NCI-H2107 (cell line): ENCODE measurements at places on chromosomes 4 and X.
A peak's percentile ranks its signal among the peaks of the same experiment; 100 is the strongest.

- no peak for DNase-seq
Observed at GRCh38 chr4:86185659-86186058, 174.2 kb downstream of the MAPK10 start.

GRCh38 chr4:94352996-94353395, 10.4 kb upstream of the HPGDS start:
- no peak for DNase-seq

DNA sequence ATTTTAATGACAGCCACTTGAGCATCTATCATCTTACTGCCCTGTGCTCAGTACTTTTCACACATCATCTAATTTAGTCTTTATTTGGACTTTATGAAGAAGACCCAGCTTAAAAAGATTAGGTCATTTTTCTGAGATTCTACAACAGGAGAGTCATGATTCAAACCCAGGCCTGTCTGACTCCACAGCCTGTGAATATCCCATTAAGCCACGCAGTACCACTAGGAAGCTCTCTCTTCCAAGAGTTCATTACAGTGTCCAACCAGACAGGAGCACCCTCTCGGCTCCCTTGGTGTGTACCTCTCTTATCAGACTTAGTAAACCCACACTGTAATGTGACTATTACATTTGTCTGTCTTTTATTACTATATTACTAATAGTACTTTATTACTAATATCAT, 332.8 kb downstream of the DHX15 start:
- DNase-seq = no peak

DNA sequence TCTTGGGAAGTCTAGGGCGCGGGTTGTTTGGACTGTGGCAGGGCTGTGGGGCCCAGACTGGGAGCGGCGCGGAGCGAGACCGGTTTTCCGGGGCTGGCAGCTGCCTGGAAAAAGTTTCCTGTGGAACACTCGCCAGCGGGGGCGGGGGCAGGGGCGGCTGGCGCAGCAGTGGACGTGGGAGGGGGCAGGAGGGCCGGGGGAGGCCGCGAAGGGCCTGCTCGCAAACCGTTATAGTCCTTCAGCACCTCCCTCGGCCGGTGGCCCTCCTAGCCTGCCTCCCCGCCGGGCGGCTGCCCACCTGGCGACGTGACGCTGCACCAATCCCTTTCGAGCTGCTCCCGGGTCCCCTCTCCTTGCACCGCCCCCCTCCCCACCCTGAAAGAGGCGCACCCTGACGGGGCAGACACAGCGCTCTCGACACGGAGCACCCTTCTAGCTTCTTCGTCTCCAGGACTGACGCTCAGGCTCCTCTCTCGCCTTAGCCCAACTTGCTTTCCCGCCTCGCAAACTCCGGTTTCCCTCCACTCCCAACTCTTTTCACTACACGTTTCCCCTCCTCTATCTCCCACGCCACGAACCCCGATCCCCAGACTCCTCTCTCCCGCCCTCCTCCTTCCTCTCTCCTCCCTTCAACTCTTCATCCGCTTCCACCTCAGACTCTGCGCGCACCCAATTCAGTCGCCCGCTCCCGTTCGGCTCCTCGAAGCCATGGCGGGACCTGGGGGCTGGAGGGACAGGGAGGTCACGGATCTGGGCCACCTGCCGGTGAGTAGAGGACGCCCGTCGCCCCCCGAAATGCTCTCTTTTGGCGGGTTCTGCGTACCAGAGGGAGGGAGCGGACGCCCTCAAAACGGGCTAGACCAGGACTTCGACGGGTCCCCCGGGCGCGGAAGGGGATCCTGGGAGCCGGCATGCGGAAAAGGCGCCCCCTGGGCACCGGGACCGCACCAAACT, at the start of gene NRK:
NRK (plus strand) TSS at position 402 of the 954 bp plus-strand sequence; CDS start at position 709, 307 bp downstream.
- DNase-seq = no peak

DNA sequence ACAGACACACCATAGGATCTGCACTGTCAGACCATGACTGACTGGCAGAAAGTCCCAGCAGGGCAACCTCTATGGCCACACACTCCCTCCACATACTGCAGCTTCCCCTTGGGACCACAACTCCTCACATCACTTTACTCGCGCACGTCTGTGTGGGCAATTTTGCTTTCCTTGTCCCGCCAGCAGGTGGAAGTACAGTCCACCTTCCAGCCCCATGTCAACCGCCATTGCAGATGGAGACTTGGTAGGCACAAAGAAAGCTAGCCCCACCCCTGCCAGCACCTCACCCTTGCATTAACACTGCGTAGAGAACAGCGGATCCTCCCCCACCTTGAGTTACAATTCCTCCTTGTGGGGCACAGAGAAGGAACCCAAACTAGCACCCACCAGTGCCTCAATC, 74.4 kb upstream of the NAP1L2 start:
- no peak for DNase-seq

GRCh38 chrX:150702966-150703694, 9.9 kb downstream of the MTMR1 start:
- DNase-seq = no peak

DNA sequence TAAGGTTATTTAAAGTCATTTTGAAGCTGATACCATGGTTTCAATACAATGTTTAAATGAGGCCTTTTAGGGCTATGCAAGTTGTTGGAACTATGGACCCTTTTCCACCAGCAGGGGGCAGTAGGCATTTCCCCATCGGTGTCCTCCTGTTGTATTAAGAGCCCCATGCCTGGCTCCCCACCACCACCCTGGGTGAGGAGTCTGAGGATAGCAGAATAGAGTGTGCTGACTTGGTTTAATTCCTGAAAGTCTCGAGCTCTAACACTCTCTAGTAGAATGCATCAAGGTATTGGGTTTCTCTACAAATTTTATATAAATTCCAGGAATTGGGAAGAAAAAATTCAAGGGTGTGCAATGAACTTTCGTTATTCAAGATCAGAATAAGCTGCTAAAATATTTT, 234.8 kb upstream of the JADE1 start:
- peak; percentile 18 for DNase-seq

DNA sequence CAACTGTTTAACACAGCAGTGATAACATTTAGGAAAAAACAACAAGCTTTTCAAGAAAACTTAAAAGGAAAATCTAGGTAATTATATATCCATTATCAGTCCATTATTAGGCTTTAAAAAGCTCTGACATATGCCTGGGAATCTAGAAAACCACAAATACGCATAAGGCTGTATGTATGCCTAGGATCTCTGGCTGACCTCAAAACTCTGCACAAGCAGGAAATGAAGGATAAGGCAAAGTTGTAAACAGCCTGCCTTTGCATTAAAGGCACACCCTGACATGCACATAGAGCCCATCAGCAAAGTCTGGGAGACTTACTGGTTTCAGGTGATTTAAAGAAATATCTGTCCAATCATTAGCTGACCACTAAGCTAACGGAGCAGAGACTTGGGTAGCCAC, 14.0 kb downstream of the TIMP1 start:
- no peak for DNase-seq

- no peak for DNase-seq
Observed at GRCh38 chr4:3372264-3372932, 69.4 kb upstream of the HGFAC start.

GRCh38 chr4:173794662-173795061, 264.6 kb upstream of the HAND2 start:
- no peak for DNase-seq
